ENCODE measurements at places on chromosomes 2 and 18.

- no peak for DNase-seq
Measured at GRCh38 chr18:5239447-5239846, 42.4 kb upstream of the AKAIN1 start.

GRCh38 chr2:142873831-142874287 is 3.6 kb upstream of the KYNU start:
- DNase-seq = no peak

GRCh38 chr2:240418311-240418710 is 17.2 kb upstream of the GPC1 start:
- DNase-seq = no peak

DNA sequence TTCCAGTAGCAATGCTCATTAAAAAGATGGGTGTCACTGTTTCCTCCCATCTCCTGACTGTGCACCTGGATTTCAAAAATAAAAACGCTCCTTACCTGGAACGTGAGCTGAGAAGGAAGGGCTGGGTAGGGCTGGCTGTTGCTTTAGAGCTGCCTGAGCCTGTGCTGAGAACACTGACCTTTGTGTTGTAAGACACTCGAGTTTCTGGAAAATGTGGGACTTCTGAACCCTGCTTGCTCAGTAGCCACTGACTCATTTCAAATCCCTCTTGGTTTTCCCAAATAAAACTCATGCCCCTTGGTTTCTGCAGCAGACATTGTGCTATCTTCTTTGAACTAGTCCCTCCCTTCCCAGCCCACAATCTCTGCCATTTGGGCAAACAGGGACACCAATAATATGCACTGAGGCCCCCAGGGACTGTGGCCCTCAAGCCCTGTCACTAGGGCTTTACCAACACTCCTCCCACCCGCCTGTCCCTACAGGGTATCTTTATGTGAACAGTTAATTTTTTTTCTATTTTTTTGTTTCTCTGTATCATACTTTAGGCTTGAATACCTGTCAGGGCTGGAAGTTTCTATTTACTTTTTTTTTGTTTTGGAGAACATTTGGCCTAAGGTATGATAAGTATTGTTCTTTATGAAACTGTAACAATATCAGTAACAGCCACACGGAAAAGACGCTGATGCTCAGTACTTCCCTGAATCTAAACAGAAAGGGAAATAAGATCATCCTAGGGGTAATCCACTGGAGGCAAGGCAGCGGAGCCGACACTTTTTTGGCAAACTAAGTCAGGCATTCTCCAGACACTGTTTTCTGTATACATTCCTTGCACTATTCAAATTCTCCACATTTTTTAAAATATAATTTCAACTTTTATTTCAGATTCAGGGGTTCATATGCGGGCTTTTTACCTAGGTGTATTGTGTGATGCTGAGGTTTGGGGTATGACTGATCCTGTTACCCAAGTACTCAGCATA is 280.2 kb downstream of the STK39 start:
- peak; percentile 56 for DNase-seq

DNA sequence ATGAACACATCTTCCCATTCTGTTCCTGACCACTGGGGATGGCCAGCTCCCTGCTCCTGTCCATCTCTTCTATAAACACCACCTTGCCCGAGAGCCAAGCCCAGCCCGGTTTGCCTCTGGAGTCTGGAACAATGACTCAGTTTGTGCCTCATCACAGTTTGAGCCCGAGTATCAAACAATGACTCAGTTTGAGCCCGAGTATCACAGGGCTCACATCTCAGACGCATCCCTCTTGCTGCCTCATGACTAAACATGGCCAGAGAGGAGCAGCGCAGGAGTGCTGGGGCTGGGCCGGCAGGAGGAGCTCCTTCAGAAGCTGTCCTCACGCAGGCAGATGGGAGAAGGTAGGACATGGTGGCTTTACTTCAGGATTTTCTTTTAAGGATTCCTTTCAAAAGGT is 68.7 kb downstream of the PXDN start:
- DNase-seq = no peak

DNA sequence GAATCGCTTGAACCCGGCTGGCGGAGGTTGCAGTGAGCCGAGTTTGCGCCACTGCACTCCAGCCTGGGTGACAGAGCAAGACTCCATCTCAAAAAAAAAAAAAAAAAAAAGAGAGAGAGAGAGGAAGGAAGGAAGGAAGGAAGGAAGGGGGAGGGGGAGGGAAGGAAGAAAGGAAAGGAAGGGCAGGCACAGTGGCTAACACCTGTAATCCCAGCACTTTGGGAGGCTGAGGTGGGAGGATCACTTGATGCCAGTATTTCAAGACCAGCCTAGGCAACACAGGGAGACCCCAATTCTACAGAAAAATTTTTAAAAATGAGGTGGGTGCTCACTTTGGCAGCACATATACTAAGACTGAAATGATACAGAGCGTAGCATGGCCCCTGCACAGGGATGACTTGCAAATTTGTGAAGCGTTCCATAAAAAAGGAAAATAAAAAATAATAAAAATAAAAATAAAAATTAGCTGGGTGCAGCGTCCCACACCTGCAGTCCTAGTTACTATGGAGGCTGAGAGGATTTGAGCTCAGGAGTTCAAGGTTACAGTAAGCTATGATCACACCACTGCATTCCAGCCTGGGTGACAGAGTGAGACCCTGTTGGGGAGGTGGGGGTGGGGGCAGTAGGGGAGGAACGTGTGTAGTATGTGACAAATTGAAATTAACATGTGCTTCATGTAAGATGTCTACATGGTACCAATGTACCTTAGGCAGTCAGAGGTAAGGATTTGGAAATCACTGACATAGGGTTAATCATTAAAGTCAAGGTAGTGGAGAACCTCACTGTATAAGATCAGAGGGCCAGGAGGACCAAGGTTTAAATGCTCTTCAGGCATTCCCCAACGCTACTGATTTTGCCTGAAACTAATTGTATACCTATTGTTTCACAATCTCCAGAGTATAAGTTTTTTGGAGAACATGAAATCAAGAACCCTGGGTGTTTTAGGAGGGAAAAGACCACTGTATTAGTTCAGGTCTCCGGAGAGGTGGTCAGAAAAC is 1.4 kb downstream of the WDCP start:
- no peak for DNase-seq

GRCh38 chr2:17223211-17223610 is 295.0 kb downstream of the RAD51AP2 start:
- no peak for DNase-seq

GRCh38 chr2:112730216-112730615 is 9.4 kb downstream of the NT5DC4 start:
- DNase-seq = no peak

GRCh38 chr2:102253140-102253752 is 58.1 kb upstream of the IL1RL1 start:
- no peak for DNase-seq

DNA sequence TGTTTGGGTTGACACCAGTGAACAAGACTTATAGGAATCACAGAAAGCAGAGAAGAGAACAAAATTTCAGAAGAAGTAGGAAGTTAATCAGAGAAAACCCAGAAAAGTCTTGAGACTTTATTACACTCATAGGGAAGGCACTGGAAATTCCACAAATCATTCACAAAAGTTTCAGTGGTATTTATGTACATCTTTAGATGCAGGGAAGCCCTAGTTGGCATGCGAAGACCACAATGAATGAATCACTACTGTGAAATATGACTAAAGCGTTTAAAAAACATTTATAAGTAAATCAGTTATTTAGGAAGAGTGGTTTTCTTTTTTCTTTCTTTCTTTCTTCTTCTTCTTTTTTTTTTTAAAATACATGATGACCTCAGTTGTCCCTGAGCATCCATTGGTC is 105.1 kb downstream of the NUP35 start:
- no peak for DNase-seq

- no peak for DNase-seq
Measured at GRCh38 chr18:33720133-33720532, 142.1 kb downstream of the ASXL3 start.

DNA sequence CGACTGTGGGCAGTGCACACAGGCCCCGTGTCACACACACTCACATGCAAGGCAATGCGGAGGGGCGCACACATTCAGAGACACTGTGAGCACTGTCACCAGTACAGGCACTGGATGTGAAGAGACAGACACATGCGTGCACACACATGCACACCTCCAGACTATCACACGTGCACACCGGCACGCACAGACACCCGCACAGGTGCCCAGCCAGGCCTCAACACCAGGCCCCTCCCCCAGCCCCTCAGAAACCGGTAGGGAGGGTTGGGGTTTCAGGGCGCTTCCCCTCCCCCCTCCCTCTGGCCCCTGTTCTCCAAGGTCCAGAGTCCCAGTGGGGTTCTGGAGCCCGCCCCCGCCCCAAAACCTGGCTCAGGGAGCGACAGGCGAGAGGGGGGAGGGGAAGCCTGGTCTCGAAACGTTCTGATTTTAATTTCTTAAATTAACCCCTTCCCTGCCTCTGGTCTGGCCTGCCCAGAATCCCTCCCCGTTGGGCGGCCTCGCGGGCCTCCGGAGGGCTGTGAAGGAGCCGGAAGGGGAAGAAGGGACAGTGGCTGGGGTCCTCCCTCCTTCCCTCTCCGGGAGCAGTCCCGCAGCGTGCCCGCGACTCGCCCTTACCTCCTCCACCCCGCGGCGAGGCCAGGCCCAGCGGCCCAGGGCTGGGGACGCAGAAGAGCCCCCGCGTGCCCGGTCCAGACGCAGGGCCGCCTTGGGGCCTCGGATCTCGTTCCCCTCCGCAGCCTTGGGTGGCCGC is 558 bp downstream of the FBXO41 start:
- no peak for DNase-seq

- no peak for DNase-seq
Measured at GRCh38 chr2:5140347-5140746, 551.8 kb upstream of the SOX11 start.

All from stomach (tissue), 19 donors.